ENCODE measurements at places on chromosomes 3 and 15.
A peak's percentile ranks its signal among the peaks of the same experiment; 100 is the strongest.

GRCh38 chr3:134965865-134966481, 170.9 kb downstream of the EPHB1 start:
- DNase-seq, result no peak

DNA sequence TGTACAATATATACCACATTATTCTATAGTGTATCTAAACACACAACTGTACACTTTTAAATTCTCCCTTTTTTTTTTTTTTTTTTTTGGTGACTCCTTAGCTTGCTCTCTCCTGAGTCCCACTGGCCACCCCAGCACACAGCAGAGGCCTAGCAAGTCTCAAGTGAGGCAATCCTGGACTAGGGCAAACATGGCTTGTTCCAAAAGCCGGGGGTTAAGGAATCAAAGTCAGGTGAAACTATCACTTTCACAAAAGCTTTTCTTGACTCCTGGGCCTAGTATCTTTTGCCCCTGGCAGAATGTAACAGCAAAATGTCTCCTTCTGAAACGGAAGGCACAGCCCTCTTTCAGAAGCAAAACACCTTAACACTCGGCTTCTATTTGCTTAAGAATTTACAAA, 5.8 kb downstream of the EOMES start:
- DNase-seq, result no peak

GRCh38 chr3:193452338-193452737, 73.8 kb upstream of the ATP13A5 start:
- DNase-seq, result no peak

GRCh38 chr3:52615166-52615565, 70.5 kb downstream of the PBRM1 start:
- no peak for DNase-seq

DNA sequence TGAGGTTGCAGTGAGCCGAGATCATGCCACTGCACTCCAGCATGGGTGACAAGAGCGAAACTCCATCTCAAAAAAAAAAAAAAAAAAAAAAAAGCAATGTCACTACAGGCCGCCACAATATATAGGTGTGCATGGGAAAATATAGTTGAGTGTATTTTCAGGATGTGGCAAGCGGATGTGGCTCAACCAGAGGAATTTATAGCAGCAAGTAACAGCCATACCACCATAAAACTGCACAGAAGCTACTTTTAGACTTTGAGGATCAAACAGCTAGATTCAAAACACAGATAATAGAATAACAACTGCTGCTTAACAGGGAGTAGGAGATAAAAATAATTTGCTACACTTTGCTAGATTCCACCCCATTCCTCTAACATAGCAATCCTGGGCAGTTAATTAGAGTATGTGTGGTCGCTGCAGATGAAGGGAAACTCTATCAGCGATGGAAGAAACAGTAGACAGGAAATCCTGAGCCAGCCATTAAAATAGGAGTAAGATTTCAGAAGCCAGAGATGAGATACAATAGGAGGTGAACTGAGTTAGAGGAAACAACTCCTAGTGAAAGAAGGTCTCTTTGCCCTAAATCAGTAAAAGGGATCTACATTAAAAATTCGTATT, 318.7 kb upstream of the STT3B start:
- peak; percentile 80 for DNase-seq

GRCh38 chr3:174169736-174170135, 689.4 kb upstream of the NAALADL2 start:
- DNase-seq, result no peak

GRCh38 chr3:187742351-187743171, 2.7 kb downstream of the BCL6 start:
- DNase-seq, result peak; percentile 51
